ELR (cell line): ENCODE measurements at places on chromosomes 2 and 18.

DNA sequence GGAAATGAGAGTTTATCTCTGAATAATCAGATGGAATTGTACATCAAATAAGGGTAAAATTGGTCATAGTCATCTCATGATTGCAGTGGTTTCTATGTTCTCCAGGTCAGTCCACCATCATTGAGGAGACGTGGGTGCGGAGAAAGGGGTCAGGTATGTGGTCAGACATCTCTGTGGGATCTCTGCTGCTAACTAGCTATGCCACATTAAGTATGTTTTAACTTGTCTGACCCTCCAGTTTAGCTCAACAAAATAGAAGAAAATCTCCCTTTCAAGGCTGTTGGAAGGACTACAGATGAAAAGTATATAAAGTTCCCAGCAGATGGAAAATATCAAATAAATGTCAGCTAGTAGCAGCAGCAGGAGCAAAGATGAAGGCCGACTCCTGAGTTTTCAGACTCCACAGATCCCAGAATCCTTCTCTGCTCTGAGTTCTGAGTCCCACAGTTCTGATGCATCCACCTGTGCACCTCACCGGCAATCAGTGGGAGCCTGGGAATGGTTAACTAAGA lies 106.6 kb upstream of the CYP1B1 start:
- no peak for DNase-seq

- no peak for DNase-seq
Measured at GRCh38 chr2:203344667-203345066, 16.5 kb downstream of the ABI2 start.

- DNase-seq = no peak
Measured at GRCh38 chr2:120272763-120273481, 20.3 kb downstream of the RALB start.

DNA sequence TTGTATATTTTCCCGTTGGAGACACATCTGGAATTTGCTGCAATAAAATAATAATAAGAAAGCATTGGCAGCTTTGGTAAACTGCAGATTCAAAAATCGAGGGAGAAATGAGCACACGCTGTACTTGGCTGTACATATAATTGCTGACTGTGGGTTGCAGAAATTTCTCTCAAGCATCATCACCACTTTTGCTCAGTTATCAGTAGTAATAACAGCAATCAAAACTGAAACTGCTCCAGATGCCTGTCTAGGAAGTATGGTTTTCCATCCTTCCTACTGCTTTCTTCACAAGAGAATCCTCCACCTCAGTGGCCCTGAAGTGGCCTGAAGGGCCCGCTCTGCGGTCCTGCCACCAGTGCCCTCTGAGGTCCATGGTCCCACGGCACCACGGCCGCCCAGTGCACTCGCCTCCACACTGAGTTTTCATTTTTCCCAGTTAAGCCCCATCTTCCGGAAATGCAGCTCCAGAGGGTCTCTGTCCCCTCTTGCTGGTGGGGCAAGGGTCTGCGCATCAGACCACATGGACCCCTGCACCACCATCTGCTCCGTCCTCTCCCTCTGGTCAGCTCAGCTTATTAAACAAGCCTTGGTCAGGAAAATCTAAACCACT lies 3.9 kb downstream of the DUSP28 start:
- no peak for DNase-seq

GRCh38 chr2:6657855-6658254 lies 207.9 kb downstream of the CMPK2 start:
- no peak for DNase-seq

GRCh38 chr2:218471036-218471435 lies 52.1 kb downstream of the VIL1 start:
- DNase-seq = no peak
